ENCODE measurements at places on chromosomes 2 and 18.

DNA sequence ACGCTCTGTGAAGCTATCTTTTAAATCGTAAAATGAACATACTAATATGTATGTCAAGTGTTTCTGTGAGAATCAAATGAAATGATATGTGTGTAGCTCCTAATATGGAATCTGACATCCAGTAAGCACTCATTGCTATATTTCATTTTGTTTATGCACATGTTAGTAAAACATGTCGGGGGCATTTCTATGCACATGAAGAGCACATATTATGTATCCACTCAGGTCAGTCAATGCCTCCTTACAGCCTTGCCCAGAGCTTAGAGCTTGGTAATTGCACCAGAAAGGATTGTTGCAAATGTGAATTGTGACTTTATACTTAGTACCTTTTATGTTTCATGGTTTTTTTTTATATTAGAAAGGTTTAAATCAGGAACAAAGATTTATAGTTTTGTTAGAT is 463.7 kb upstream of the HNMT start:
- no peak for DNase-seq

DNA sequence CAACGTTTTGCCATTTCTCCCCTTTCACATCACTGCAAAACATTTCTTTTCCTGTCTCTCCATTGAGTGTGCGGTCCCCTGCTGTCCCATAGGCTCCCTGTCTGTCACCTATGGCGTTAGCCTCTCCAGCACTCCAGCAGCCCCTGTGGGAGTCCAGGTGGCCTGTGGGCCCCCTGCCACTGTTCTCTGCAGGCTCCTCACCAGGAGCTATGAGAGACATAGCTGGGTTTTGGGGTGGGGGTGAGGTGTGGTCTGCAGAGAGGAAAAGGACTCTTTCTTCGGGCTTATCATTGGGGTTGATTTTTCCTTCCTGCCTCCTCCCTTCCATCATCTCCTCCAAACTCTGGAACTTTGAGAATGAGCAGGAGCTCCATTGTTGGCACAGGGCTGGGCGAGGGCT is 36.1 kb upstream of the IGFBP5 start:
- DNase-seq = no peak

DNA sequence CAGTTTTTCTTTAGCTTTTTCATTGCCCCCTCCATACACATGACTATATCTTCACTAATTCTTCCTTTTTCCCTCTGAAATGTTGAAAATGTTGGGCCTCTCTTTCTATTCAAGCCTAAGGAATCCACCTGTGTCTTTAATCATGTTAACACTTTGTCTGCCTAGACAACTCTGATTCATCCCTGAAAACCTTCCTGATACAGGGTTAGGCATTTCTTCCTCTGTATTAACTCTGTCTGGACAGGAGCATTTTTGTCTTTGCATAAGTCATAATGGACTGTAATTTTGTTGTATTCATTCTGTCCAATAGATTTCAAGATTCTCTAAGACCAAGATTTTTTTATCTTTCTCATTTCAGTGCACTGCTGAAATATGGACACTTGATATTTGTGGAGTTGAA is 297.3 kb downstream of the IKZF2 start:
- no peak for DNase-seq

DNA sequence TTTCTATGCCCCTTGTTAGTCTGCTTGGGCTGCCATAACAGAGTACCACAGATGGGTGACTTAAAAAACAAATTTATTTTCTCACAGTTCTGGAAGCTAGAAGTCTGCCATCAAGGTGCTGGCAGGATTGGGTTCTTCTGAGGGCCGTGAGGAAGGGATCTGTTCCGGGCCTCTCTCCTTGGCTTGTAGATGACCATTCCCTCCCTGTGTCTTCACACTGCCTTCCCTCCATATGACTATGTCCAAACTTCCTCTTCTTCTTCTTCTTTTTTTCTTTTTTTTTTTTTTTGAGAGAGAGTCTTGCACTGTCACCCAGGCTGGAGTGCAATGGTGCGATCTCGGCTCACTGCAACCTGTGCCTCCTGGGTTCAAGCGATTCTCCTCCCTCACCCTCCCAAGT is 13.1 kb upstream of the CCNYL1 start:
- DNase-seq = no peak

Data from stimulated activated naive B cell treated with anti-CD40 and anti-IgM and Interleukin-4, amounts not matched to agents 10 μg/mL and 1 μg/mL and 100 μg/mL, for 72 hours (primary cell).